DMS153 (cell line): ENCODE measurements at places on chromosomes 7 and 10.

DNA sequence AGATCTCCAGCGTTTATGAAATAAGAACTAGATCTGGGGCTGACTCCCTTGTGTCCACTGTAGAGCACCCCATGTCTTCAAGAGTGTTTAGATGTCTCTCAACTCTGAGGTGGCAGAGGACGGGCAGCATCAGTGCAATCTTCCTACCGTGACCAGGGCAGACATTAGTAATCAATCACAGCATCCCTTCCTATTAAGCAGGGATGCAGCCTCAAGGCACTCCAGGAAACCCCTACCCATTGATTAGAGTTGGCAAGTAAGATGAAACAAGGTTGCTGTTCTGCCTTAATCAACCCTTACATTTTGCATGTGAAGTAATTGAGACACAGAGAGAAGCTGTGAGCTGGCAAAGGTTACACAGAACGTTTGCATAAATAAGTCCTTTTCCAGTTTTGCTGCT lies 283.7 kb upstream of the ZMIZ1 start:
- DNase-seq, result no peak

DNA sequence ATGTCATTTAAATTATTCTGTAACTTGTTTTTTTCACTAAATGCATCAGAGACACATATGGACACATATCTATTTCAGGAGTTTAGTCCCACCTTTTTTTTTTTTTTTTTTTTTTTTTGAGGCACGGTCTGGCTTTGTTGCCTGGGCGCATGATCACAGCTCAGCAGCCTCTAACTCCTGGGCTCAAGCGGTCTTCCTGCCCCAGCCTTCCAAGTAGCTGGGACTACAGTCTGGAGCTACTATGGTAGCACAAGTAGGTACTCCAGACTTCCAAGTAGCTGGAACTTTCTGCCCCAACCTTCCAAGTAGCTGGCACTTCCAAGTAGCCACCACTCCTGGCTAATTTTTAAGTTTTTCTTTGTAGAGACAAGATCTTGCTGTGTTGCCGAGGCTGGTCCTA lies 407.7 kb downstream of the GALNT17 start:
- DNase-seq, result no peak

- DNase-seq, result no peak
Observed at GRCh38 chr7:2092279-2092678, 140.5 kb downstream of the MAD1L1 start.

- no peak for DNase-seq
Observed at GRCh38 chr10:59317066-59317465, 45.3 kb downstream of the FAM13C start.

GRCh38 chr10:124705381-124705740 lies 38.8 kb downstream of the FAM53B start:
- no peak for DNase-seq

- no peak for DNase-seq
Observed at GRCh38 chr7:33300742-33301141, 171.4 kb downstream of the BBS9 start.

DNA sequence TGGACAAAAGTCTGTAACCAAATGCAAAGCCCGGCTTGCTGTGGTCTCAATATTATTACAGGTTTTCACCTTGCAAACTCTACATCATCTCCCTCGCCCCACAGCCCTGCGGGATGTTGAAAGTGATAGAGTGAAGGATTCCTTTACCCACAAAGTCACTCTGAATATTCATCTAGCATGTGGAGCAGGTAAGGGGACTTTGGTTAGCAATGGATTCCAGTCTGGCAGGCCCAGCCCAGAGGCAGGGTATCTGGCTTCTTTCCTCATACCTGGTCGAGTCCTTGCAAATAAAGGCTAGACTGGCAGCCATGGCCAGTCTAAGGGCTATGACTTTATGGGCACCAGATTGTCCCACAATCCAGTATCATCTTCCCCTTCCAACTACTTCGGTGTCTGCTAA lies 3.2 kb downstream of the TAS2R40 start:
- DNase-seq, result no peak

GRCh38 chr10:130201043-130201380 lies 64.8 kb downstream of the GLRX3 start:
- DNase-seq, result no peak

GRCh38 chr10:78832281-78832680 lies 236.5 kb upstream of the ZMIZ1 start:
- DNase-seq, result no peak

DNA sequence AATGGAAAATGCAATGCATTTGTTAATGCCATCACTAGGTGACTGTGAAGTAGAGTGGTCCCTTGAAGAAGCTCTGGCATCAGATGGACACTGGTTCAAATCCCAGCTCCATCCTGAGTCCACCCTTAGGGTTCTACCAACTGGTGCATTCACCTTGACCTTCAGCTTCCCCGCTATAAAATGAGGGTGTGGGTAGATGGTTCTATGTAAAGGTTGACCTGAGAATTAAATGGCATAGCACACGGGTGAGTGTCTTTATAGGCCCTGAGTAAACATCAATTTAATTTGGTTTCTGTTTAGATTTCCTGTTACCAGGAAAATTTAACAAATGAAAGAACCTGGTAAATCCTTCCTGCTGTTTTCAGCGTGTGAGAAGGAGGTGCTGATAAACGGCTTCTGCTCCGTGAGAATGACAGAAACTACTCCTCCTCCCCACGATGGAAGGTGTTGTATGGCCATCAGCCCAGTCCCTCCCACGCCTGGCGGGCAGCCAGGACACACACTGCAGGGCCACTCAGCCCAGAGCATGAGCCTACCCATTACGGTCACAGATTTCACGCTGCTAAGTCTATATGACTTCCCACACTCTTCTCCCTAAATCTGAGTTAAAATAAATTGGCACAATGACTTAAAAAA lies 210.1 kb downstream of the TNS3 start:
- peak; percentile 97 for DNase-seq

DNA sequence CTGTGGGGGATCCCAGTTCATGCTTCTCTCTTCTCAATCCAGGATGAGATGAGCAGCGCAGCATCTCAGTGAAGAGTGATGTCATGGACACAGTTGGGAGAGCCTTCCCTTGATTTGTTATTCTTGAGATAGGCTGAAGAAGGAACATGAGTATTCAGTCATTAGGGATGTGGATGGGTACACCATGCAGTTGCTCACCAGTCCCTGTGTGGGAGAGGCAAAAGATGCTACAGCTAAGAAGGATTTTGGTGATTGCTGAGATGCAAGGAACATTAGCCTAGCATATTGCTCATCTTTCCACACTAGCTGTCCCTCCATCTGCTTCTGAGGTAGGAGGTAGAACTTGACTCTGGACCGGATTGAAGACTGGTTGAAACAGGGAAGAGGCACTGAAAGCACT lies 179.6 kb downstream of the GALNT17 start:
- DNase-seq, result no peak

DNA sequence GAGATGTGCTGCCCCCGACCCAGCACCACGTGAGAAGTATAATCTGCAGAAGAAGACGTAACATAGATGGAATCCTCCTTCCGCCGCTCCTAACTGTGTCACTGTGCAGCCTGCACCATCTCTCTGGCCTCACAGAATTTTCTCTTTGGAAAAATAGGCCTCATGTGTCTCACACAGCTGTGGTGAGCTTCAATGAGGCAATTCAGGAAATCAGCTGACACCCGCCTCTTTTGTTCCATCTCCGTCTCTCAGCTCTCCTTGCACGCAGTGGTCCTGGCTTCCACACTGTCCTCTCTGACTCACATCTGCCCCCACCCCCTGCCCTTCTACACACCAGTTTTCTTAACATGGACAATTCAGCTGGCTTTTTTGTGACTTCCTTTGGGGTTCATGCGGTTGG lies 7.2 kb downstream of the C10orf90 start:
- peak; percentile 65 for DNase-seq

- DNase-seq, result peak; percentile 14
Observed at GRCh38 chr10:24463611-24464426, 254.9 kb downstream of the KIAA1217 start.

DNA sequence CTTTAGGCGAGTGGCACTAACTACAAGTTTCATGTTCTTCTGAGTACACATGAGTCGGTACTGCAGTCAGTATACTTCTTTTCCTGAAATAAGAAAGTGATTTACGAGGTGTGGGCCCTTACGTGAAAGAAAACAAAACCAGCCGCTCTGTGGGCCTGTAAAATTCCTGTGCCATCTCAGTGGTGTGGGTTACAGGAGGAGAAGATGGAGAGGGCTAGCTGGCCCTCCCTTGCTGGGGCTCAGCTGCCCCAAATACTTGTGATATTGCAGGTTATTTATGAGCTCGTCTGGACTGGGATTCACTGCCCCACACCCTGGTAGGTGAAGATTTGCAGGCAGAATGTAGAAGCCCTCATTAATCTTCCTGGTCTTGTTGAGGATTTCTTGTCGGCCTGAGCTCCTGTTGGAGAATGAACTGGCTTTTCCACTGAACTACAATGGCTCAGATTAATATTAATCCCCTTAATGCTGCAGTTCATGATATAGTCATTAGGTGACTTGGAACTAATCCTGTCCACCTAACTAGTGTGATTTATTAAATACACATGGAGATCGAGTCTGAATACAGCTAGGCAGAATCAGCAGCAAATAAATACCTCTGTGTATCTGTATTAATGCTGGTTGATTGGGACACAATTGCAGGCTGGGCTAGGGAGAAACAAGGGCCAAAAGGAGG lies 68.0 kb downstream of the GBF1 start:
- no peak for DNase-seq

DNA sequence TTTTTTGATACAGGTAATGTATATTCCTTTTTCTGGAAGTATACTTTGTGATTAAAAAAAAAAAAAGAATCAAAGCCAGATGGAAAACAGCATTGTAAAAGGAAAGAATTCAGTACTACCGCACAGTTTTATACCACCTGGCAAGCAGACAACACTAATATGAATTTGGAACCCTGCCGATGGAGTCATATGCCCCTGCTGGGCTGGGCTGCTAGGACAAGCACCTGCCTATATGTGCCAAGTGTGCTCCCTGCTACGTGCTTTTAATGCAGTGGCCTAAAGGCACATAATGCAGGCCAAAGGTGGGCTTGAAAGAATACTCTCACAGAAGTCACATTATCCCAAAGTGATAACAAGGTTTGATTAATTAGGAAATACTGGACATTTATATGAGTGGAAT lies 29.8 kb upstream of the WAC start:
- no peak for DNase-seq

DNA sequence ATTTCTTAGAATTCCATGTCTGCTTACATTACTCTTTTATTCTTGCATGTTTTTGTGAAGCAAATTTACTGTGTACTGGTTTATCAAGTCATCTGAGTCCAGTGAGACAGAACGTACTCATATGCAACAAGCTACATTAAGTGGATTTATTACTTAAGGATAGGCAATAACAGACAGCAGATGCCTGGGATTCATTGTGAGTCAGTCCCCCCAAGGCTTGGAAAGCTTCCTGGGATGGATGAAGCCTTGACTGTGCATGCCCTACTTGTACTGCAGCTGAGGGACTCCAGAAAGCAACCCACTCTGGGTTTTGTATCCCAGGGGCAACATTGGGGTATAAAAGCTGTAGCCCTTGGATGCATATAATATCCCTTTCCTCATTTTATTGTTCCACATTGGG lies 113.4 kb upstream of the RAB18 start:
- DNase-seq, result no peak

- DNase-seq, result no peak
Observed at GRCh38 chr10:2207246-2207922, 470.1 kb upstream of the ADARB2 start.

DNA sequence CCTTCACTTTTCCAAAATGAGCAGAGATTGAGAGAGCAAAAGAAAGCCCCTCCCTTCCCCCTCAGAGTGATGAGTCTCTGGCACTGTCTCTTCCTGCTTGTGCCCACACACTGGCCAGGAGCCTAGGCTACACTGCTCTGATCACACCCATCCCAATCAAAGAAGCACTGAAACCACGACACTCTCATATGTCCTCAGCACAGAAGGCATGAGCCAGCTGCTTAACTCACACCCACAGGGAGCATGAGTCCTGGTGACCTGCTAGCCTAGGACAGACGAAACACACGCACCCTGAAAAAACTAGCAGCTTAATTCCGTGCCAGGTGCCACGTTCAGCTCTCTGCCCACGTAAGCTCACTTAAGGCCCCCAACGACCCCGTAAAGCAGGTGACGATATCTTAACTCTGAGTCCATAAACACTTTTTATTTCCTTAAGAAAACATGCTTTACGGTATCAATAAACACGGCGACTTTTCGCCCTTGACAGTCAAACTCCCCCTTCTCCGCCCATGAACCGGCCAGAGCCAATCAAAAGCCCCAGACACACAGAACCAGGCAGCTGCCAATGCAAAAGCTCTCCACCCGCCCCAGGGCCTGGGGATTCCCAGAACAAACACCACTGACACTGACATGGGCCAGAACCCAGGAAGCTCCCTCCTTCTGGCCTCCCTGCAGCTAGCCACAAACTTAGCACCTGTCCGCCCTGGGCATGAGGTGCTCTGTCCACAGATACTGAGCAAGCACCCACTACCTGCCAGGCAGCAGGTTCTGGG lies 69.0 kb downstream of the TNRC18 start:
- DNase-seq, result no peak

DNA sequence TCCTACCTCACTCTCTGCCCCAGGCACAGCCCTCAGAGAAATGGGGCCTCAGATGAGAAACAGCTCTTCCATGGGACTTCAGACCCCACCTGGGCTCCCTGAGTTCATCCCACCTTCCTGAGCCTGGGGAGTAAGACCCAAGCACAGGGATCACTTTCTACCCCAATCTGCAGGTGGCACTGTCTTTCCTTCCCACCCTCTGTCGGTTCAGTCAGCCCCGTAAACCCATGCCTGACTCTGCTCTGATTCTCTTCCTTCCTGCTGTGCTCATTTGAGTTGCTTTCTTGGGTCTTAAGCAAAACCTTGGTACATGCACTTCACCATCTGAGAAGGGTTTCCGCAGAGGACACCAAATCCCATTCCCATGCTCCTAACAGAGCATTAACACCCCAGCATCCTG lies 306.4 kb upstream of the CDC14C start:
- peak; percentile 6 for DNase-seq

GRCh38 chr7:3080106-3080505 lies 36.4 kb upstream of the CARD11 start:
- no peak for DNase-seq

DNA sequence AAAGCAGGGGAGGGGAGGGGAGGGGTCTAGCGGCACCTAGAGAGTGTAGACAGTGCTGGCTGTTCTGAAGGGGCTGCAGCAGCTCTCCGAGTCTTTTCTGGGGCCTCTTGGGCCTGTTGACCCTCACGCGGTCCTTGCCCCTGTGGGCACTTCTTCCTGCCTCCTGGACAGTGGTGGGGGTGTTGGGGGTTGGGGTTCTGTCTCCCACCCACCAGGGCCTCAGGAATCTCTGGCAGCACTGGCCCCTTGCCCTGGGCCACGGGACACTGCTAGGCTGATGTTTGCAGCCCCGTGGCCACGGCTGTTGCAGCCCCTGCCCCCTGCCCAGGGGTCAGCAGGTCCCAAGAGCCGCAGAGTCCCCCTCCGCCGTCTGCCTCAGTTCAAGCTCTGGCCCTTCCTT lies 68.9 kb upstream of the INPP5A start:
- DNase-seq, result no peak

DNA sequence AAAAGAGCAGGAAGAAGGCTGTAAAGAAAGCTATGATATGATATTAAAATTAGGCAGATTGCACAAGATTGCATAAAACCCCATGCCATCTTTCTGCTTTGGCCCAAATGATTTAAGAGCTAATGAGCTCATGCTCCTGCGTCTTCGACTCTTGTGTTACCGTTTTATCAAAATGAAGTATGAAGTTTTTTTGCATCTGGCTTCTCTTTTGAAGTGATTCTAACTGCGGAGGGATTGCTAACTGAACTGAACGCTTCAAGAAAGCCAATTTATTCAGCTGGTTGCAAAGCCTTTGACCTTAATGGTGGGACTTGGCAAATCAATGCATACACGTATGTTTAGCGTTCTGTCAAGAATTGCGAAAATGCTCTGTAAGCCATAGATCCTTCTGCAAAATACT lies 282.9 kb downstream of the TWIST1 start:
- no peak for DNase-seq

GRCh38 chr7:25385506-25386136 lies 157.3 kb upstream of the NPVF start:
- DNase-seq, result no peak
